ENCODE measurements at places on chromosomes 1 and 21.

GRCh38 chr21:43973634-43973955, 38.5 kb upstream of the TRAPPC10 start:
- DNase-seq = no peak

DNA sequence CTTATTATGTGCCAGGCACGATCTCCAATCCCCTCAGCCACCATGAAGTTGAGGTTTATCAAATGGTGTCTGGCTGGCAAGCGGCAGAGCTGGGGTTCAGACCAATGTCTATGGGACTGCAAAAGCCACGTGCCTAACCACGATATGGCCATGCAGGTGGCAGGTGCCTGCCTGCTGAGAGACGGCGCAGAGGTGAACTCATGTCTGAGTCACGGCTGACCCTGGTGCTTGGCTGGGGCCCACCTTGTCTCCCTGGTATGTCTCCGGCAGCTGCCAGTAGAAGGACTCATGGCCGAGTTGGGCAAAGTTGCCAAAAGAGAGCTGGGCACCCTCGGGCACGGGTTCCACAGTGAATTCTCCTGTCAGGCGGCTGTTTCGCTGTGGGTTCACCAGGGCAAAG, 59.9 kb downstream of the LDLRAD2 start:
- no peak for DNase-seq

DNA sequence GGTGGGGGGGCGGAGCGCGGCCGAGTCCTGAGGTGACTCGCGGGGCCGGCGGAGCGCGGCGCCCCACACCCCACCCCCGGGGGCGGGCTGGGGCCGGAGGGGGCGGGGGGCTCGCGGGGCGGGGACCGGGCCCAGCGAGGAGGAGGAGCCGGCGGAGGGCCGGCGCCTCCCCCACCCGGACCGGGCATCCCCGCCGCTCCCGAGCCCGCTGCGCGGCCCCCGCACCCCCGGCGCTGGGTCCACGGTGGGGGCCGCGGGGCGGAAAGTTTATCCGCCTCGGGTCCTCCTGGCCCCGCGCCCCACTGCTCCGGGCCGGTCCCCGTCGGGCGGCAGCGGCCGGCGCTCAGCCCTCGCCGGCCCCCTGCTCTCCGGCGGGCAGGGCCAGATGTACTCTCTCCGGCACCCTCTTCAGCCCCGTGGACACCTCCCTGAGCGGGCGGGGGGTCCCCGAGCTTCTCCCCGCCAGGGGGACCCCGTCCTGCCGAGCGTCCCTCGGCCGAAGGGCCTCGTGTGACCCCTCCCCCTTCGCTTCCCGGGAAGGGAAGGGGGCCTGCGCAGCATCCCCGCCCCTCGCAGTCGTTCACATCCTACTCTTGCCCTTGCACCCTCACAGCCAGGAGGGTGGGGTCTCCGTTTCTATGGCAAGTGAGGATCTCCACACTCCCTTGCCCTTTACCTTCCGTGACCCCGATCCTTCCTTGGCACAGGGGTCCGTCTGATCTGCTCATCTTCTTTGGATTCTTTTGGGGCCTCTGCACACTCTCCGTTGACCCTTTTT, 663 bp downstream of the CAMTA1 start:
- peak; percentile 55 for DNase-seq

DNA sequence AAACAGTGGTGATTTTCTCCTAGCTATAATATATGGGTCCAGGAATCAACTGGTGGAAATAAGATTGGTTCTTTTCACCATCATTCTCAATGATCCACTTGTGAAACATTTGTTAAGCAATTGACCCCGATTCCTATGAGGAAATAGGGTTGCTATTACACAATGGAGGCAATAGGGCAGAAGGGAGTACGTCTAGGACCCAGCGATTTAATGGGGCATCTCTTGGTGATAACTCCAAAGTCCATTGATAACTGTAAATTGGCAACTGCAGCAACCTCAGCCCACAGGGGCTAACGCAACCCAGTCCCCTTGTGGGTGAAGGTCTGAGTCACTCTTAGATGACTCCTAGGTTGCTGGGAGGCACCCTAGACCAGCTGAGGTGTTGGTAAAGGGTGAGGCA, 62.5 kb upstream of the BARHL2 start:
- DNase-seq = no peak

DNA sequence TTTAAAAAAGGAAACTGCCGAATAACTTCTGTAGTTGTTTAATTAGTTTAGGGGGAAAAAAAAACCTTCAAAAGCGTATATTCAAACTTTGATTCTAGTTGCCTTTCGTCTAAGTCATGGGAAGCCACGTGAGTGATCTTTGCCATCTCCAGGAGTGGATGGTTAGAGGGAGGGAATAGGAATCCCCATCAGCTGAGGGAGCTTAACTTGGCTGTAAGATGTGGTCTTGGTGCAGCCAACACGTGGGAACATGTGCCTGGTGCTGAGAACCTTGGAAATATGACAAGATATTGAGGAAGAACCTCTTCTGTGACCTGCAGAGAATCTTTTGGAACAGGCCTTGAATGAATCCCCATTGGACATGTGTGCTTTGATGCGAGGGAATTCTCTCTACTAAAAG, 1.7 kb downstream of the BACE2 start:
- DNase-seq = no peak

- no peak for DNase-seq
Measured at GRCh38 chr1:21705303-21705980, 36.3 kb upstream of the RAP1GAP start.

GRCh38 chr1:243582326-243582725, 267.7 kb downstream of the AKT3 start:
- DNase-seq = no peak

GRCh38 chr1:77976433-77977076, 2.3 kb downstream of the FUBP1 start:
- no peak for DNase-seq

GRCh38 chr1:66503841-66504470, 30.0 kb upstream of the SGIP1 start:
- no peak for DNase-seq

DNA sequence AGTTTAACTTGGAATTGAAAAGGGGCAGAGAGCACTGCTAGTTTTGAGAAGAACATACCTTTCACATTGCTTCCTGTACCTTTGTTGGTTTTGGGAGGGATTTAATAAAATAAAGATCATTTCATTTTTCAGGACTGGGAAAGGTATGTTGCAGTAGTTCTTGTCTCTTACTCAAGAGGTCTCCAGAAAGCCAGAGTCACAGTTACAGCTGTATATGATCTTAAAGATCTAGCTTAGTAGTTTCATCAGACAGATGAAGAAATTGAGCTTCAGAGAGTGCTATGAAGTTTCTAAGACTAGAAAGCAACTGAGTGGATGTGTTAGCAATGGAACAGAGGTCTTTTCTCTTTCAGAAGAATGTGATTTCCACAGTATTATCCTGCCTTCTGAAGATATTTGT, 1.0 kb downstream of the OR10K2 start:
- DNase-seq = no peak

- DNase-seq = no peak
Measured at GRCh38 chr1:214747050-214747635, 144.1 kb downstream of the CENPF start.

GRCh38 chr21:16768096-16768495, 744.7 kb upstream of the CXADR start:
- DNase-seq = no peak

Data from aorta (tissue), 5 donors.